ENCODE measurements at places on chromosomes 1 and 21. TPM values are rescaled to one million over a fixed set of nuclear protein-coding genes. Genes with fewer than 3 reads are reported as not detected.

DNA sequence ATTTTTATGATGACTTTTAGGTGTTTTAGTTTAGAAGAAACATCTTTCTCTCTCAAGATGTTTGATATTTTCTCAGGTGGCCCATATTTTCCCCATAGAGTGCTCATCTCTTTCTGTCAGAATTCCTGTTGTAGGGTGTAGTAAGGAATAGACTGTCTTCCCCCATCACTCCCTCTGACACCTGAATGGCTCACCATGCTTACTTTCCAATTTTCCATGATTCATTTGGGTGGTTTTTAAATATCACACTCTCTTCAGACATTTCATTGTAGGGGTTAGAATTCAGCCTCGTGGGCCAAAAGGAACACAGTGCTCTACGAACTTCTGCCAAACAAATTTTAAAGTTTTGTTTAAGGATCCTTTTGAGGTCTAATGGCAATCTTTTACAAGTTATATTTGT, 24.0 kb downstream of the GIPC2 start:
- DNase-seq = no peak

DNA sequence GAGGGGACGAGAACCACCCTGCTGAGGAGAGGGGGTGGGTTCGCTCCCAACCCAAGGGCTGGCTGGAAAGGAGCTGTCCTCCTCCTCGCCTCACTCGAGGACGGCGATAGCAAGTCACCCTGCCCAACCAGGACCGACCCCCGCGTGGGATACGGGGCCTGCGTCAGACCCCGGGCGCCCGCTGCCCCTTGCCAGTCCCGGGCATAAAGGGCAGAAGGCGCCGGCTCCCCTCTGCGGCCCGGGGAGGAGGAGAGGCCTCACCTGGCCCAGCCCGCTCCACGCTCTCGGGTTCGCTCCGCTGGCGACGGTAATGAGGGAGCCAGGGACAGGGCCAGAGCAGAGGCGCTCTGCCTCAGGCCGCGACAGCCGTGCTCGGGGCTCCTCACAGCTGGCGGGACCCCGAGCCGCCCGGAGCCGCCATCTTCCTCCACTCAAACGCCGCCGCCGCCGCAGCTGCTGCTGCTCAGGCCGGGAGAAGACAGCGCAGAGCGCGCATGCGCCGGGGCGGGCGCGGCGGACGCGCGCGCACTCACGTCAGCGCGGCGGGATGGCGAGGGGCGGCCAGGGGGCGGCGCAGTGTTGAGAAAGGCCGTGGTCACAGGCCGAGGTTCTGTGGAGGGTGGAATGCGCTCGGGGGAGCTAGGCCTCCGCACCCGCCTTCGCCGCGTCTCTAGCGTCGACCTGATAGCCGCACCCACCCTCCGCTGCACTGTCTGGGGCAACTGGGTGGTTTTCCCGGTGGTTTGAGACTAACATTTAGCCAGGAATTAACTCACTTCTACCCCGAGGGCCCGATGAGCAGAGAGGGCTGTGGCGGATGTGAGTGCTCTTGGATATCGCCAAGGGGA, at the start of gene FBXO42:
Gene FBXO42, minus strand, starts transcription at position 487 of the 848 bp plus-strand sequence. CDS start 37,062 bp downstream, outside the sequence.
- DNase-seq = peak; percentile 97

Gene ATAD3C
- polyA plus RNA-seq = 14.3 TPM

Gene EXTL2
- polyA plus RNA-seq = 11.3 TPM

DNA sequence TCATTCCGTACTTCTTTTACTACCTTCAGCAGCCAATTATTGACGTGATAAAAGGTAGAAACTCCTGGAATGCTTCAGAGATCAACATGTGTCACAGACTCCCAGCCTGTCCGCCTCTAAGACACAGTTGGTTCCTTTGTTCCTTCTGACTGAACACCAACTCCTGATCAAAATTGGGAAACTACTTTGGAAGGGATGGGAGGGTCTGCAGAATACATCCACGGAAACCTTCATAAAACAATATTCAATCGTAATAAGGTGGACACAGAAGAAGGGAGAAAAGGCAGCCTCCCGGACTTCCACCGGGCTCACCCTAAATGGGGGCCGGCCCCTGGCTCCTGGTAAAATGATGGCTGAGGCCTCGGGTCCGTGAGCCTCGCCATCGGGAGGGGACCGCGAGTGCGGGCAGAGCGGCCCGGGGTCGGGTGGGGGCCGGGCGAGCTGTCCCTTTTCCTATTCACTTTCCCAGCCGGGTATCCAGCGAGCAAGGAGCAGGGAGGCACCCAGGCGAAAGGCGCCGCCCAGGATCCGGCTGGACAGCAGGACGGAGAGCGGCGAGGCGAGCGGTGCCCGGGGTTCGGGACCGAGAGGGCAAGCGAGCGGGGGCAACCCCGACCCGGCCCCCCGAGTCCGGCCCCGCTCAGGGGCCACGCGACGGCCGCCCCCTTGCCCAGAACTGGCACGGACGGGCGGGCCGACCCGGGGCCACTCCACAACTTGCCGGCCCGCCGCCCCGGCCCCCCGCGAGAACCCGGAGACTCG, 805 bp downstream of the NRIP1 start:
- DNase-seq = peak; percentile 69

DNA sequence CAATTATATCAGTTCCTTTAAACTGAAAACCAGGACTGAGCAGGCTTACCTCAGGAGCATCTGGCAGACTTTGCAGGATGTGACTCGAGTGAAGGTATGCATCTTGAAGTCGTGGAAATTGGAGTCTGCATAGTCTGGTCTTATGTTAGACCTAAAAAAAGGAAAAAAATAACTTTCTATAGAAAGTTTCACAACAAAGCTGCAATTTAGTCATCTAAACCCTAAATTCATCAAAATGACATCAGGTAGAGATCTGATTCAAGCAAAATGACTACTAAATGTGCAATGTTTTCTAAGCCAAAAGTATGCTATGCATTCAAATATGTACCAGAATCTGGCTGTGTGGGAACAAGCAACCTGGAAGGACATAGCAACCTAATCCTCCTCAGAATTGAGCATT, 260.1 kb downstream of the VAV3 start:
- no peak for DNase-seq

DNA sequence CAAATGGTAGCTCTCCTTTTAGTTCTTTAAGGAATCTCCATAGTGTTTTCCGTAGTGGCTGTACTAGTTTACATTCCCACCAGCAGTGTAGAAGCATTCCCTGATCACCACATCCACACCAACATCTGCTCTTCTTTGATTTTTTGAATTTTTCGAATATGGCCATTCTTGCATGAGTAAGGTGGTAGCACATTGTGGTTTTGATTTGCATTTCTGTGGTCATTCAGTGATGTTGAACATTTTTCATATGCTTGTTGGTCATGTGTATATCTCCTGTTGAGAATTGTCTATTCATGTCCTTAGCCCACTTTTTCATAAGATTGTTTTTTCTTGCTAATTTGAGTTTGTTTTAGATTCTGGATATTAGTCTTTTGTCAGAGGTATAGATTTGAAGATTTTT, 84.6 kb upstream of the B3GALT2 start:
- DNase-seq = no peak

Gene OR10Z1
- not detected for polyA plus RNA-seq

GRCh38 chr1:1627261-1627828, 4.6 kb upstream of the MMP23B start:
- DNase-seq = no peak

Gene ITGB2
- 9.5 TPM for polyA plus RNA-seq

Gene ASTN1
- 0.19 TPM for polyA plus RNA-seq

DNA sequence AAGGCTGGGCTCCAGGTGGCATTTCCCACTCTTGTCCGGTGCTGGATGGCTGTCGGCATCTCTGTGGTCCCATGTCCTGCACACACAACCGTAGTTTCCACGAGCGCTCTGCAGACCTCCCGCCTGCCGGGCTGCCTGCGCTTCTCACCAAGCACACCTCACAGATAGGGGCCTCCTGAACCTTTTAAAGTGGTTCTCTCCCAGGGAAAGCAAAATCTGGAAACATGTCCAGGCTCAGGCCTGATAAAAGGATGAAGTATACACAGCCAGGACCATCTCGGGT, 46.2 kb downstream of the CAPN9 start:
- DNase-seq = no peak

DNA sequence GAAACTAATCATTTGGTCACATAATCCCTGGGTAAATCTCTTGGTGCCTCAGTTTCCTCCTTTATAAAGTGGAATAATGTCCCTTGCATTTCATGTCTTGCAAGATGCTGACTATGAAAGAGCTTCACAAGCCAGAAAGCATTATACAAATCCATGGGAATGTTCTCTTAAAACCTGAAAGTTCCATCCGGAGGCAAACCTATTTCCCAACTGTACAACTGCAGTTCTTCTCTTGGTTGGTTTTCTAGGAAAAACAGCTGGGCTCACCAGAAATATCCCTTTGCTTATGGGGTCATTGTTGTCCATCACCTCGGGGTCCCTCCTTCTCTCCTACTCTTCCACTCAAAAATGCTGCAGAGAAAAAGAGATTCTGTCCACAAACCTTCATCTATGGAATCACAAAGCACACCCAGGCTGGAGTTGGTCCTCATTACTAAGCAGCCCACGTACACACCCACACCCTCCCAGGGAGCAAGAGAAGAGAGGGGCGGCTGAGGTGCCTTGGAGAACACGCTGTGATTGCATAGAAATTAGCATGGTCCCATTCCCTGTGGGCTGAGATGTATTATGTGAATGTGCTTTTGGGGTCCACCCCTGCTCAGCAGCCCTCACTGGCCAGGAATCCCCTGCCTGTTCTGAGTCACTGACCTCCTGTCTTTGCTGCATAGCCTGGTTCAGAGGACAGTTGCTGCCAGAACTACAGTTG, 5.0 kb upstream of the PLXNA2 start:
- DNase-seq = no peak

DNA sequence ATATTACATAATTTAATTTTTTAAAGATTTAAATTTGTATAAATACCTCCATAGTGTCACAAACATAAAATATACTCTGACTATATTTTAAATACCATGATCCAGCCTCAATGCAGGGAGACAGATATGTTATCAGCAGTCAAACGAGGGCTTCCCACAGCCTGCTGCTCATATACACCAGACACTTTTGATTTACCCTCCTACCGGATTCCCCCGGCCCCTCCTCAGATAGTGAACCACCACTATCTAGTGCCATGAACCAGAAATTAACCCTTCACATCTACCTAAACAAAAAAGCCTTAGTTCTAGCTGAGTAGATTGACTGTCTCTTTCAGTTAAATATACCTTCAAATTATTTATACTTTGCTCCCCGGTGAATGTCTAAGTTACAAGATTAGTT, 52.4 kb upstream of the C1orf53 start:
- DNase-seq = no peak

- no peak for DNase-seq
Observed at GRCh38 chr1:110243574-110243973, 33.5 kb downstream of the KCNC4 start.

- no peak for DNase-seq
Observed at GRCh38 chr1:53572065-53572814, 113.0 kb downstream of the DMRTB1 start.

Gene RPS8
- polyA plus RNA-seq = 1,538 TPM

- DNase-seq = no peak
Observed at GRCh38 chr1:151187205-151187604, 2.8 kb downstream of the VPS72 start.

DNA sequence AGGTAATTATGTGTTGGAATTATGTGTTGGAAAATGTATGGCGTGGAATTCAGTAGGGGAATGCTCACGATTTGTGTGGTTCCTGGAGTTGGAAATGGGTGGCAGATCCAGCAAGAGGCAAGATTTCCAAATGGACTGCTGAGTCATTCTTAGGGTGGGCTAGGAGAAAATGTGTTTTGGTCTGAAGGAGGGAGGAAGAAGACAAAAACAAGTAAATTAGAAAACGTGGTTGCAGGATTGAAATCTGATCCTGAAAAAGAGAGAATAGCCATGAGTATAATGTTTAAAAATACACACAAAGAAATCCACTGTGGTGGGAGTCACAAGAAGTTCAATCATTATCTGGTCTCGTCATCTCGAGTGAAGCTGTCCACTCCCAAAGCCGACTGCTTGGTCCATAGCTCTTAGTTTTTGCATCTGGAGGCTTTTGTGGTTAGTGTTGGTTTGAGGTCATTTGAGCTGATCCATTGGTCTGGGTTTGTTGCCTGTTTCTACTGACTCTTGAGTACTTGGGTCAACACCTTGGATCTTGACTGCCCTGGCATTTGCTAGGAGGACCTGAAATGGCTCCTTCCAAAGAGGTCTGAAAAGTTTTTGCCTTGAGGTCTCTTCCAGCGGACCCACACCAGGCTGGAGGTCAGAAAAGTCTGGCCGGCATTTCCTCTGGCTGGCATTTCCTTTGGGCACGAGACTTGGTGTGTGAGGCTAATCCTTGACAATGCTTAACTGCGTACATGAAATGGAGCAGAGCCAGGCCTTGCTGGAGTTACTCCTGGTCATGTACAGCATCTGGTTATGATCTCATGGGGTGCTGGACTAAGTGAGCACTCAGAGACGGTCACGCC, 9.2 kb downstream of the MX2 start:
- DNase-seq = peak; percentile 2

Gene AMIGO1
- polyA plus RNA-seq = 5.1 TPM

DNA sequence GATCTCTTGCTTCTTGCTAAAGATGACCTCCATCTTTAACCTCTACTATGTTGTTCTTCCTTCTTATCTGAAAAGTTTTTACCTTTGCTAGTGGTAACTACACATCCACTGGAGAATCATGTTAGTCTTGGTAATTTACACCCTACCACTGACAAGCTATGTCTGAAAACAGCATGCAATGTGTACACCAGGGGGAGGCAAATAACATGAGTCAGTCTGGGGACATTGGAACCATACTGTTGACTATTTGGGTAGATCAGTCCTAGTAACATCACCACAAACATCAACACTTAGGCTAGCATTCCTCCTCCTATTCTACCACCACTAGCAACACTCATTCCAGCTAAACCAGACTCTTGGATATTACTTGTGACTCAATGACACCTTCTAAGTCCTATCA, 549.0 kb downstream of the KCNT2 start:
- DNase-seq = no peak

- DNase-seq = no peak
Observed at GRCh38 chr1:236895665-236896387, 100.7 kb downstream of the MTR start.

GRCh38 chr1:172139196-172139595, 281.3 kb upstream of the C1orf105 start:
- peak; percentile 67 for DNase-seq

Gene HHIPL2
- polyA plus RNA-seq = not detected

Gene HSD3B2
- polyA plus RNA-seq = 0.60 TPM

- no peak for DNase-seq
Observed at GRCh38 chr1:216614011-216614934, 109.0 kb downstream of the ESRRG start.

GRCh38 chr1:235943581-235944114, 76.9 kb upstream of the LYST start:
- no peak for DNase-seq

GRCh38 chr1:94772230-94772641, 47.9 kb upstream of the SLC44A3 start:
- DNase-seq = peak; percentile 22

Gene VHLL
- not detected for polyA plus RNA-seq
